ENCODE measurements at places on chromosomes 7 and 10. TPM values are rescaled to one million over a fixed set of nuclear protein-coding genes. Genes with fewer than 3 reads are reported as not detected.

WASHC2A gene
- 43.3 TPM for total RNA-seq

PRF1 gene
- not detected for total RNA-seq

- DNase-seq, result no peak
- no peaks in the 10 kb centered on the region for H3K4me1 ChIP-seq
- H3K27me3 ChIP-seq, result no peaks in the 10 kb centered on the region
- peaks cover 10% of the 10 kb centered on the region for H3K36me3 ChIP-seq
Observed at GRCh38 chr7:107427462-107427861, 42.4 kb upstream of the GPR22 start.

DNA sequence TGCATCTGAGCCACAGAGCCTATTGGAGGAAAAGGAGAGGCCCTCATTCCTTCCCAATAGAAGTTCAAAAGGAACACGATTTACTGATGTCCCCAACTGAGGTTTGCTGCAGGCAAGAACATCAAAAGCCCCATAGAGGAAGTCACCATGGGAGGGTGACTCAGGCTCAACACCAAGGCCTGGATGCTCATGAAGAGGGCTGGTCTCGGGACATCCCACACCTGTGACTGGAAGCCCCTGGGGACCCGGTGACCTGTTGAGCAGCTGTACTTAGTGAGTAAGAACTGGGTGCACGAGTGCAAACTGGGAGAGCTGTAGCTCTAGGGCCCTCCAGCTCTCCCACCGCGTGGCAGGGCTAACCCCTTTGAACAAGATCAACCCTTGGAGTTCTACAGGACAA is 38.0 kb downstream of the CYTH3 start:
- peaks cover 15% of the 10 kb centered on the region for H3K36me3 ChIP-seq
- H3K4me1 ChIP-seq, result peaks cover 56% of the 10 kb centered on the region
- no peak for DNase-seq
- H3K27me3 ChIP-seq, result no peaks in the 10 kb centered on the region

DNA sequence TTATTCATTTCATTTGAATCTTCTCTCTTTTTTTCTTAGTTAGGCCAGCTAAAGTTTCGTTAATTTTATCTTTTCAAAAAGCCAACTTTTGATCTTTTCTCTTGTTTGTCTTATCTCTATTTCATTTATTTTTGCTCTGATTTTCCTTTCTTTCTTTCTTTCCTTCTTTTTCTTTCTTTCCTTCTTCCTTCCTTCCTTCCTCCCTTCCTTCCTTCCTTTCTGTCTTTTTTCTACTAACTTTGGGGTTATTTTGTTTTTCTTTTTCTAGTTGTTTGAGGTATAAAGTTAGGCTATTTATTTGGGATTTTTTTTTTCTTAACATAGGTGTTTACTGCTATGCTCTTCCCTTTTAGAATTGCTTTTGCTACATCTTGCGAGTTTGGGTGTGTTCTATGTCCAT is 13.2 kb upstream of the ASB15 start:
- DNase-seq, result no peak
- no peaks in the 10 kb centered on the region for H3K27me3 ChIP-seq
- H3K27ac ChIP-seq, result no peak overlapping the region
- H3K36me3 ChIP-seq, result no peaks in the 10 kb centered on the region
- H3K4me1 ChIP-seq, result no peaks in the 10 kb centered on the region
- no peak overlapping the region for H3K4me3 ChIP-seq

DNA sequence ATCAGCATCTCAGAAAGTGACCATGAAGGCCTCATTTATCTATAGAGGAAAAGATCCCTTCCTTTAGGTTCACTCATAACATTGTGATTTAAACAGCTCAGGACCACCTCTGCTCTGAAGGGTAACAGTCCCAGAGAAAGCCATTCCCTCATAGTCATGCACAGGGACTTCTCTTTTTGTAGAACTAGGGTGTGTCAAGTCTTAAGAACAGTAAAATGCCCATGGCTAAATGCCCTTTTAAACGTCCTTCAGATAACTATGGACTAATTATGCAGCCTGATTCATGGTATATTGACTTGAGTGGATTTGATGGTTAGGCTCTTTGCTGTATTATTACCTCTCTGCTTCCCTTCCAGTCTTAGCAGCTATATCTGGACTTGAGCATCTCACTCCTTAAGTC is 337.8 kb downstream of the SORCS1 start:
- peaks cover 2% of the 10 kb centered on the region for H3K27me3 ChIP-seq
- H3K27ac ChIP-seq, result no peak overlapping the region

Data from HFFc6 (cell line).